Esophagus muscularis mucosa (tissue), 4 donors: ENCODE measurements at places on chromosomes 12 and 14. TPM values are rescaled to one million over a fixed set of nuclear protein-coding genes. Genes with fewer than 3 reads are reported as not detected.

RPGRIP1 gene
- not detected for total RNA-seq

SPTB gene
- 1.8 TPM for total RNA-seq

KRT81 gene
- total RNA-seq = 0.19 TPM

SLC6A15 gene
- 1.3 TPM for total RNA-seq

MORN3 gene
- 0.17 TPM for total RNA-seq

TMEM106C gene
- total RNA-seq = 69.6 TPM

BEGAIN gene
- 3.5 TPM for total RNA-seq

ANKRD33 gene
- total RNA-seq = not detected

MSI1 gene
- 0.19 TPM for total RNA-seq

CCDC63 gene
- not detected for total RNA-seq

GRCh38 chr12:74401966-74402365, 135.7 kb upstream of the ATXN7L3B start:
- no peak overlapping the region for H3K27ac ChIP-seq
- H3K27me3 ChIP-seq = peaks cover 5% of the 10 kb centered on the region
- no peak overlapping the region for H3K4me3 ChIP-seq
- no peaks in the 10 kb centered on the region for H3K36me3 ChIP-seq
- no peaks in the 10 kb centered on the region for H3K4me1 ChIP-seq

DNA sequence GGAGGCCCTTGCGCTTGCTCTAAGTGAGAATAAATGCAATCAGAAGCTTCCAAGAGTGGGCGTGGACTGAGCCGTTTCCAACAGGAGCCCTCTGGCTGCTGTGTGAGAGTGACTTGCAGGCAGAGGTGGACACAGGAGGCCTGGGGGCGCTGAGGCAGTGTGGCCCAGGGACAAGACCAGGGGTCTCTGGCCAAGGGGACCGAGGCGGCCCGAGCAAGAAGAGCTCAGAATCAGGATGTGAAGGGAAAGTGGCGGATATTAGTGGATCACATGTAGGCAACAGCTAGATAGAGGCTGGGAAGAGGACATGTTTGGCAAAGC, 8.6 kb downstream of the RIMBP2 start:
- H3K4me1 ChIP-seq = no peaks in the 10 kb centered on the region
- no peak overlapping the region for H3K4me3 ChIP-seq
- DNase-seq = no peak
- H3K27ac ChIP-seq = no peak overlapping the region

GRCh38 chr14:95222151-95222631, 64.9 kb upstream of the DICER1 start:
- DNase-seq = no peak
- no peak overlapping the region for H3K4me3 ChIP-seq
- peaks cover 12% of the 10 kb centered on the region for H3K4me1 ChIP-seq
- no peaks in the 10 kb centered on the region for H3K27me3 ChIP-seq
- peaks cover 3% of the 10 kb centered on the region for H3K36me3 ChIP-seq

- no peak for DNase-seq
- no peaks in the 10 kb centered on the region for H3K4me1 ChIP-seq
- no peaks in the 10 kb centered on the region for H3K36me3 ChIP-seq
These were observed 337.9 kb upstream of the NOVA1 start for GRCh38 chr14:26935733-26936132.

GRCh38 chr12:122079532-122080081, 1.1 kb downstream of the MLXIP start:
- peak overlapping the region; percentile 78 for H3K4me3 ChIP-seq
- no peaks in the 10 kb centered on the region for H3K27me3 ChIP-seq
- H3K27ac ChIP-seq = peak overlapping the region; percentile 89
- H3K36me3 ChIP-seq = peaks cover 10% of the 10 kb centered on the region
- H3K4me1 ChIP-seq = peaks cover 54% of the 10 kb centered on the region
- no peak for DNase-seq

DNA sequence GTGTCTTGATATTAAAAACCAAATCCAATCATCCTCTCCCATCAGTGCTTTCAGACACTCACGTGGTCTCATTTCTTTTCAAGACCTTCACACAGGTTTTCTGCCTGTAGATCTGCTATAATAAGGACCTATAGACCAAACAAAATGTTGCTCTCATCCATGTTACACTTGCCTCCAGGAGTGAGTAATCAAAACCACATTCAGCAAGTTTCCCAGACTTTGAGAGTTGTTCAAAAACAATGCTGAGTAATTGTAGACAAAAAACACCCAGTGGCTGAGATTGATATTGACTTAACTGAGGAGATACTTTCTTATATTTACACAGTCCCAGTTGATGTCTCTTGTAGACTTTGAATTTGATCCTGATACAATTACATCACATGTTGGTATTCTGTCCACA, 383.1 kb downstream of the TMEM132D start:
- no peak for DNase-seq
- H3K27ac ChIP-seq = no peak overlapping the region
- no peaks in the 10 kb centered on the region for H3K36me3 ChIP-seq
- no peaks in the 10 kb centered on the region for H3K4me1 ChIP-seq
- H3K27me3 ChIP-seq = no peaks in the 10 kb centered on the region

DNA sequence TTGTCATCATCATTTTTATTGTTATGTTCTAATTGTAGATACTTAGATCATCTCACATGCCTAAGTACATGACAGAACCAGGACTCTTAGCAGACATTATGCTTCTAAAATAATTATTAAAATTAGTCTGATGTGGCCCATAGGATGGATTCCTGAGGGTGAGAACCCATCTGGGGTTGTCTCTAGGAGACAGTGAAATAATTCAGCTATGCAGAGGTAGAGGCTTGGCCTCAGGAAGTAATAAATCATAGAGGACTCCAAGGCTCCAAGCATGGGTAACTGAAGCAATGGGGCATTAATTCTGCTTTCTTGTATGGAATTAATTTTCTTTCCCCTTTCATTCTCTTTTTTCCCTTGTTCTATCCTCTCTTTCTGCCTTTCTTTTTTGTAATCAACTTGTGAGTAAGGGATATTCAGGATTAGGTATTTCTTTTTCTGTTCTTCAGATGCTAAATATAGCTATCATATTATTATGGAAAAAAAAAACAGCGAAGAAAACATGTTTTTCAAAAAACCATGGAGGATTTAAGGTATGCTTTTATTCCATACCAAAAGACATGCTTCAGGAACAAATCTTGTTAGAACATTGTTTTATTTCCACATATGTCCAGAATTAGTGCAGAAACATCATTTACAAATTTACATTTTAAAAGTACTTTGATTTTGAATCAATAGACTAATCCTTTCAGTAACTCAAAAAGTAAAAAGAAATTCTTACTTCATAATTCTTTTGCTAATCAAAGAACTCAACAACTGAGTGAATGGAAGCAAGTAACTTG, 263.2 kb downstream of the TRHDE start:
- no peaks in the 10 kb centered on the region for H3K27me3 ChIP-seq
- H3K36me3 ChIP-seq = no peaks in the 10 kb centered on the region
- no peaks in the 10 kb centered on the region for H3K4me1 ChIP-seq
- no peak overlapping the region for H3K4me3 ChIP-seq

GRCh38 chr12:131436922-131437705, 273.8 kb upstream of the SFSWAP start:
- no peak overlapping the region for H3K4me3 ChIP-seq
- H3K36me3 ChIP-seq = no peaks in the 10 kb centered on the region
- DNase-seq = no peak
- no peak overlapping the region for H3K27ac ChIP-seq
- H3K4me1 ChIP-seq = no peaks in the 10 kb centered on the region

- H3K4me3 ChIP-seq = no peak overlapping the region
- H3K4me1 ChIP-seq = no peaks in the 10 kb centered on the region
These were observed 385.6 kb downstream of the SYT1 start for GRCh38 chr12:79250186-79250585.

GRCh38 chr14:33851366-33851765, 99.5 kb downstream of the EGLN3 start:
- no peak overlapping the region for H3K27ac ChIP-seq
- no peaks in the 10 kb centered on the region for H3K36me3 ChIP-seq
- no peaks in the 10 kb centered on the region for H3K4me1 ChIP-seq
- DNase-seq = peak; percentile 87

DNA sequence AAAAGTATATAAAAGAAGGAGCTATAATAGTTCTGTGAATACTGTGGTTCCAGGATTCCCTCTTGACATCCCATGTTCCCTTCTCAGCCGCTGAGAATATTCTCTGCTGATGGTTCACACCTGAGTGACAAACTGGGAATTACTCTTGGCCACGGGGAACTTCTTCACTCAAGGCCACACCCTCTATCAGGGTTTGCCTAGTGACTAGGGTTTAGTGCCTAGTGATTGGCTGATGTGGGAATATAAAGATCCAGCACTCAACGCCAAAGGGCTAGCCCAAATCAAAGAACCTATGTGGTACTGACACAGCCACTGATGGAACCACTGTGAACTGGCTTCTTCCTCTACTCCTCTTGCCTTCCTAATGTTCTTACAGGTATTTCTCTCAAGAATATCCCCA, 248.4 kb downstream of the ASCL1 start:
- no peaks in the 10 kb centered on the region for H3K27me3 ChIP-seq
- H3K27ac ChIP-seq = no peak overlapping the region
- H3K4me3 ChIP-seq = no peak overlapping the region
- no peak for DNase-seq

DNA sequence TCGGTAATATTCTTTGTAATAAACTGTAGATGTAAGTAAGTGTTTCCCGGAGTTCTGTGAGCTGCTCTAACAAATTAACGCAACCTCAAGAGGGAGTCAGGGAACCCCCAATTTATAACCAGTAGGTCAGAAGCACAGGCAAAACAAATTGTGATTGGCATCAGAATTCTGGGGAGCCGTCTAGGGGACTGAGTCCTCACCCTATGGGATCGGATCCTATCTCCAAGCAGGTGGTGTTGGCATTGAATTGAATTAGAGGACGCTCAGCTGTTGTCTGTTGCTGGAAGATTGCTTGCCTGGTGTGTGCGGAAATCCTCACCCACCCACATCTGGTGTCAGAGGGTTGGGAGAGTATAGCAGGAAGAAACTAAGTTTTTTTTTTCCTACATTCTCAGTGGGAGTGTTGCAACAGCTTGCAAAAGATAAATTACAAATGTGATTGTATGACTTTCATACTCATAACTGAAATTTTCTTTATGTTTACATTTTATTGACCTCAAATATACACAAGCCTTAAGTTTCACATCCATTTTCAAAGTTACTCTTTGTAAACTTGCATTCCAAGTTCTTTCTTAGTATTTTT, 5.5 kb downstream of the TMEM52B start:
- H3K4me3 ChIP-seq = no peak overlapping the region
- H3K4me1 ChIP-seq = peaks cover 24% of the 10 kb centered on the region
- no peaks in the 10 kb centered on the region for H3K36me3 ChIP-seq
- H3K27me3 ChIP-seq = no peaks in the 10 kb centered on the region
- H3K27ac ChIP-seq = no peak overlapping the region

DNA sequence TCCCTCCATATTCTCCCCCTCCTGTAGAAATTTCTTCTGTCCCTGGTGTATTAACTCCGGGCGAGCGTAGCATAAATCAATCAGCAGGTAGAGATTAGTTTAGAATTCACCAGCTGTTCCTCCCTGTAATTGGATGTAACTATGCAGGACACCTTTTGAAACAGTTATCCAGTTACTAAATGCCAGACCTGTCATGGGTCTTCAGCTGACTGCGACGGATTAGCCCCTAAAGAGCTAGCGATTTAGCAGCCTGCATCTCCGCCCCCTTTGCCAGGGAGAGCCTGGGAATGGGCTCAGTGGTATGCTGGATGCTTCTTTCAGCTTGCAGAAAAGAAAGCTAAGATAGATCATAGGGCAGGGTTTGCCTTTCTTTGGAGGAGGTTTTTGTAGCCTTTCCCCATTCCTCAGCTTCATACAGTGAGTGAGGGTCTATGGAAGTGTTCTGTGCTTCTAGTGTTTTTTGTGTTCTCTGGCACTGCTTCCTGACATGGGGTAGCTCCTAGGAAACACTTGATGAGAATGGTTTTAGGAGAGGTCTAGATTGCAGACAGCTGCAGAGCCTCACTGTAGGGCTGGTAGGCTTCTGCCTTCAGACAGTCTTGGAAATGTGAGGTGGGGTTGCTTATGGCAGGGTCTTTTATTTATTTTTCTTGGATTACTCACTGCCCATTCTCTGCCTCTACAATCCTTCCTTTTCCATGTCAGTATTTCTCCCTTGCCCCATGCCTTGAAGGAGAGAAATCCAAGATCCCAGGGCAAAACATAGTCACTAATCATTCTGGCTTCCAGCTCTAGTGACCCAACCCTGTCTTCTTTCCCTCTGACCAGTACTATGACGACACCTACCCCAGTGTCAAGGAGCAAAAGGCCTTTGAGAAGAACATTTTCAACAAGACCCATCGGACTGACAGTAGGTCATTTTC, 16.7 kb downstream of the COPZ1 start:
- peaks cover 27% of the 10 kb centered on the region for H3K36me3 ChIP-seq
- no peak overlapping the region for H3K4me3 ChIP-seq
- H3K4me1 ChIP-seq = peaks cover 56% of the 10 kb centered on the region
- H3K27me3 ChIP-seq = no peaks in the 10 kb centered on the region
- no peak for DNase-seq

DNA sequence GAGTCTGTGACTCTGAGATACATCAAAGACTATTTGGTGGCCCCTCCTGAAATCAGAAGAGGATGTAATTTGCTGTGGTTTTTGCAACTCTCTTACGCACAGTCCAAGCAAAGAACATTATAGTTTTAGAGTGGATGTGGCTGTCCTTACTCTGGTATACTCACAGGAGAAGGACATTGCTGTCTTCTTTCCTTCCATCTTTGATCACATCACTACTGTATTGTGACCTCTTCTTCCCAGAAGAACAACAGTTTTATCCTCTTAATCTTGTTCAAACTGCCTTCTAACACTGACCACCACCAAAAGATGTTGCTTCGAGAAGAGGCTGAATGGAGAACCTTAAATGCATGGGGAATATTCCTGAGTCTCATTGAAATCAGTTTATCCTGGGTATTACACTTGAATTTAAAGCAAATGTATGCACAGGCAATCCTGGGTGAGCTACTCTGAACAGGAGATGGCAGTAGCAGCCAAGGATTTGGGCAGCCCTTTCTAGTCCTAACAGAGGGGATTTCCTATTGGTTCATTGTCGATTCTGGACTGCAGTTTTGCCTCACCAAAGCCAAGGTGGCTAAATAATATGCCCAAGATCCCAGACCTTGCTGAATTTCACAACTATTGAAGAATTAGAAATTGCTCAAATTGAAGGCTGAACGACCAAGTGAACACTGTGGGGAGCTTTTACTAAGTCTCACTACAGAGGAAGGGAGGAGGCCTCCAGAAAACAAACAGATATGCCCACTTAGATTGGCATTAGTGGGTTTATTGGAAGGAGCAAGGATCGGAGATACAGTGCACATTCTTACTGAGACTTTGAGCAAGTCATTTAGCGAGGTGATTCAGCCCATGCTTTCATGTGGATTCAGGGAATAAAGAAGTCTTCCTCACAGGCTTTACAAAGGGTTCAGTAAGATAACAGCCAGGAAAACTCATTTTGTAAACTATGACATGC, 282.8 kb downstream of the PAWR start:
- no peak overlapping the region for H3K27ac ChIP-seq
- no peaks in the 10 kb centered on the region for H3K27me3 ChIP-seq
- H3K4me3 ChIP-seq = no peak overlapping the region
- no peaks in the 10 kb centered on the region for H3K36me3 ChIP-seq

- H3K4me3 ChIP-seq = no peak overlapping the region
- no peaks in the 10 kb centered on the region for H3K36me3 ChIP-seq
- no peak for DNase-seq
- no peaks in the 10 kb centered on the region for H3K27me3 ChIP-seq
- H3K4me1 ChIP-seq = no peaks in the 10 kb centered on the region
- no peak overlapping the region for H3K27ac ChIP-seq
These were observed 22.1 kb upstream of the NAP1L1 start for GRCh38 chr12:76106631-76107030.
